Suprapubic skin (tissue), 4 donors: ENCODE measurements at places on chromosomes 1 and 21. TPM values are rescaled to one million over a fixed set of nuclear protein-coding genes. Genes with fewer than 3 reads are reported as not detected.
A peak's percentile ranks its signal among the peaks of the same experiment; 100 is the strongest.

The CYP4A11 gene
- not detected for total RNA-seq

GRCh38 chr1:38098101-38098847, 51.7 kb upstream of the POU3F1 start:
- DNase-seq = no peak

DNA sequence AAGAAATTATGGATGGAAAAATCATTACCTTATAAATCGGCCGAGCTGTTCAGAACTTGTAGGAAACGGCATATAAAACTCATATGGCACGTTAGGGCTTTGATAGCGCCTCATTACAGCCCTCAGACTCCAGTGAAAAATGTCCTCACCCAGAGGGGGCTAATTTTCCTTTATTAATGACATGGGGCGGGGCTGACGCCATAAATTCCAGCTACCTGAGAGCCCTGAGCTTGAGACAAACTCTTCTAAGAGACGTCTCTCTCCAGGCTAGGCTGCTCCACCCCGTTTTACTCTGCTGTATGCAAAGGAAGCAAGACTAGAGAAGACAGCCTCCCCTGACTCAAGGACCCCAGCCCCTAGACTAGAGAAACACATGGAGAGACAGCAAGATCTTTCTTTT, 149.4 kb downstream of the TRABD2B start:
- peak; percentile 60 for DNase-seq

DNA sequence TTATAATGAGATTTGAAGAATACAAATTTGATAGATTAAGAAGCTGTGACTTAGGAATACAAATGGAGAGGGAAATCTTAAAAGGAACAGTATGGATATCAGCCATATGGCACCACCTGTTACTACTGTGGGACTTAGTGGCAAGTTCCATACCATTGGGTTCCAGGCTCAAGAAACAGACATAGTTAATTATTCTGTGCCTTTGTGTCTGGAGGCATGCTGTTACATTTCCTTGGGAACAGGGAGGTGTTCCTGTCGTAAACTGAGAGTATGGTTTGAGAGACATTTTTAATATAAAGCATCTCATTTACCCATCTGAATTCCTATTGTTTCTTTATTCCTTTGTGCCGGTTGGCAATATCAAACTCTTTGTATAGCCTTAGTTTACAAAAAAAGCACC, 15.2 kb downstream of the PLA2G4A start:
- no peak for DNase-seq

DNA sequence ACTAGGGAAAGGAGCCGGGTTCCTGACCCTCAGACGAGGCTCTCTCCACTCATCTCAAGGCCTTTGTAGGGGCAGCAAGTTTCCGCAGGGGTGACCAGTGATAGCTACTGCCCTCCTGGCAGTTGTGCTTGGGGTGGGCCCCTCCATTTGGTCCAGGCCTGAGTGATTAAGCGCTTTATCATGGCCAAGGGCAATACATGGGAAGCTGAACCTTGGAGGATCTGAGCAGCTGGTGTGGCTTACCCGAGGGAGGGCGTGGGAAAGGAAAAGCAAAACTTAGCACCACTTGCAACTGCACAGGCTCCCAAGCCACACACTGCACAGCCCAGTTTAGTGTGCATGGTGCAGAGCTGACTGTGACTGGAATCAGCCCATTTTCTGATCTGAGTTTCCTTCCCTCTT, 47.8 kb downstream of the GADD45A start:
- DNase-seq = no peak
